ENCODE measurements at places on chromosomes 7 and 10.

GRCh38 chr7:52352013-52352981 lies 683.1 kb upstream of the POM121L12 start:
- no peak for DNase-seq

GRCh38 chr7:63925626-63926460 lies 72.8 kb upstream of the ZNF722 start:
- DNase-seq, result peak; percentile 90

DNA sequence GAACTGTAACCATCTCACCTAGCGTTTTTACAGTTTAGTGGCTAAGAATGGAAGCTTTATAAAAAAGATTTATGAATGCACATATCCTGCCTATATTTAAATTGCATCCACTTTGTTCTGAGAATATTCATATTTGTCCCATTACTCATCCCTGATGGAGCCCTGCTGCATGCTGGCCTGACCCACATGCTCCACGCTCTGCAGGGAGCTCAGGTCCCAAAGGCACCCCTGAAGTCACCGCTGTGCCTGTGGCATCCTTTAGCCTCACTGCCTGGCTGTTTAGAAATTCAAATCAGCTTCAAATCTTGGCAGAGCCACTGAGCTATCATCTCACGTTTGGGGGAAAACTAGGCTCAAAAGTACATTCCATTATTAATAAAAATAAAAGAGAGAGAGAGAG lies 24.4 kb downstream of the C10orf90 start:
- no peak for DNase-seq

- no peak for DNase-seq
Measured at GRCh38 chr7:111530356-111530668, 32.0 kb downstream of the IMMP2L start.

- no peak for DNase-seq
Measured at GRCh38 chr10:85318809-85319807, 990.7 kb downstream of the CCSER2 start.

GRCh38 chr10:22505911-22506685 lies 160.8 kb downstream of the SPAG6 start:
- DNase-seq, result peak; percentile 71

- DNase-seq, result no peak
Measured at GRCh38 chr10:31490858-31491504, 172.0 kb downstream of the ZEB1 start.

- no peak for DNase-seq
Measured at GRCh38 chr10:2244471-2244870, 507.1 kb upstream of the ADARB2 start.

DNA sequence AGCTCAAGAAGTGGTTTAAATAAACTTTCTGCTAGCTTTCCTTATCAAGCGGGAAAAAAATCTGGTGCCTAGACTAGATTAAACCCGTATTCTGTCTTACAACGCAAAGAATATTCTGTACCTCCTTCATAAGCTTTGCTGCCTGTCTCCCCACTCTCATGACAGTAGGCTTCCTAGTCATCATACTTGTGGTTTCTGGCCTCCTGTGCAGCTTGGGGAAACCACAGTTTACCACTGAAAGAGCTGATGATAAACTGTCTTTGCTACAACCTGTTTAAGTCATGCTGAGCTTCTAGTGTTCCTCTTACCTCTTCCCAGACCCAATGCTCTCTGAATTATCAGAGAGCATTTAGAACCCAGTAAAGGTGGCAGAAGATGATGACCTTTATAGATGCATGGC lies 55.0 kb downstream of the PODXL start:
- DNase-seq, result no peak

DNA sequence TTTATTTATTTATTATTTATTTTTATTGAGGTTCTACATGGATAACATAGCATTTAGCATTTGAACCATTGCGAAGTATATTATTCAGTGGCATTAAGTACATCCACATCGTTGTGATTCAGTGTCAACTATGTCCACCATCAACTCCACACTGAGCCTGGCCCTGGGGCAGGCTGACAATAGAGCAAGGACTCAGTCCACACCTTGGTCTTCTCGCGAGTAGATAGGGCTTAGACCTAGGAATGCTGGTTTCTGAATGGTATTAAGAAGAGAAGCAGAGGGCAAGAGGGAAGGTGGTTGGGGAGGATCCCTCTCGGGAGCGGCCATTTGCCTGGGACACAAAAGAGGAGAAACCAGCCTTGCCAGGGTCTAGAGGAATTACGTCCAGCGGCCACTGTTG lies 599.2 kb upstream of the MGMT start:
- no peak for DNase-seq

DNA sequence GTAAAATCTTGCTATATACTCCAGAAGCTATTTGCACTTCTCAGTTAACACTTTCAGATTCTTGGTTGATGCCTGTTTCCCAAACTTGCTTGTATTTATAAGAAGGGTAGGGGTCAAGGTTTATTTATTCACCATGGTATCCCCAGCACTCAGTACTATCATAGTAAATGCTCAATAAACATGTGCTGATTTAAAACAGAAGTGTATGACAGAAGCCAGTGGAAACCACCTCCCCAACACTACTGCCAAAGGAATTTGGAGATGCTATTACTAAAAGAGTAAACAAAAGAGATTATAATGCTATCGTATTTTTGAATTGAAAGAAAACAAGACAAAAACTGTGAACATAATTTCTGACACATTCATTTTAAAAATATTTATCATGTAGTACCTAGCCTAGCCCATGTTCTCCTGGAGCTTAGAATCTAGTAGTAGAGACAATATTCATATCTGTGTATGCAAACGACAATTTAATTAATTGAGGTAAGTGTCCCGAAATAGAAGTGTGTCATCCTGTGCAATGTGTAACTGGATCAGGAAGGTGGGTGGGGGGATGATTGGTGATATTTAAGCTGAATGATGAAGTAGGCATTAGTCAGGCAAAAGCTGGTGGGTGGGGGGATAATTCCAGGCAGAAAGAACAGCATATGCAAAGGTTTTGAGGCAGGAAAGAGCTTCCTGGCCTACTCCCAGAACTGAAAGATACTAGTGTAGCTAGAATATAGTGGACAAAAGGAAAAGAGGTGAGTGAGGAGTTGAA lies 77.5 kb downstream of the HGF start:
- no peak for DNase-seq

DNA sequence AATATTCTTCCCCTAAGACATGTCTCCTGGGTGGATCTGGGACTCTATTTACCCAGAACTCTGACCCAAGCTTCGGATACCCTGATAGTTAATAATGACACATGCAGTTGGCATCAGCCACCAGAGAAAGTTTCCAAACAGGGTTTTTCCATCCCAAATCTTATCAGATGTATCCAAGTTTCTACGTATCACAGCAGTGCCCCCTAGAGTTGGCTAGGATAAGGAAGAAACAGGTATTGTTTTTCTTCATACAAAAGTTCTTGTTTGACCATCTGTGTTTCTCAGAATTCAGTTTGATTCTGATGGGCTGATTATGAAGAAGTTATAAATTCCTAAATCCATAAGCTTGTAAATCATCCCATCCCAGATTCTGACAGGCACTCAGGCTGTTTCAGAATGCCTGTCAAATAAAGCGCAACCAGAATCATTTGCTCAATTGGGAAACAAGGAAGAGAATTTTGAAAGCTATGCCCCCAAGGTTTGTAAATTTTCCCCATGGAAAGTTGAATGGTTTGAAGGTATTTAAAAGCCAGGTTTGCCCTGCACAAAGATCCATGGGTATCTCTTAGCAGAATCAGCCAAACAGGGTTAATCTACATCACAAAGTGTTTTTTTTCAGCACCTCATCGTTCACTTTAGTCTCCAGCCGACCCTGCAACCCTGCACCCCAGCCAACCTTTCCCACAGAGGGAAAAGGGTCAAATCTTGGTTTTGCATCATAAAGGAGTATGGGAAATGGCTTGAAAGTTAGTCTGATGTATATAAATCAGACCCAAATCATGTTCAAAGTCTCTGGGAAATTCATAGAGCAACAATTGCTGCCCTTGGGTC lies 47.4 kb downstream of the NRAP start:
- no peak for DNase-seq

DNA sequence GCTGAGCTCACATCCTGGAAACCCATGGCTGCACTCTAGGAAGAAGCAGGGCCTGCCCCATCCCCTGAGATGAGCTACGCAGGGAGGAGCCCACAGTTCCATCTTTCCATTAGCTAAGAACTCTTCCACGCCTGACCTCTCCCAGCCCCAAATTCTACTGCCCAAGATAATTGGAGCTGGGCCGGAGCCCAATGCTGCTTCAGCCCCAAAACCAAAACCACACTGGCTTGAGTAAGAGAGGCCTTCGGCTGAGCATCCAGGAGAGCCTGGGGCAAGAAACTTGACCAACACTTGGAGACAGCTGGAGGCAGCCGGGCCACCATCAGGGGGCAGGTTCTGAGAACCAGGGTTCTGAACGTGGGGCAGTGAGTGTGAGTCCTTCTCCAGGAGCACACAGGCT lies 116.1 kb upstream of the ZMIZ1 start:
- DNase-seq, result no peak

DNA sequence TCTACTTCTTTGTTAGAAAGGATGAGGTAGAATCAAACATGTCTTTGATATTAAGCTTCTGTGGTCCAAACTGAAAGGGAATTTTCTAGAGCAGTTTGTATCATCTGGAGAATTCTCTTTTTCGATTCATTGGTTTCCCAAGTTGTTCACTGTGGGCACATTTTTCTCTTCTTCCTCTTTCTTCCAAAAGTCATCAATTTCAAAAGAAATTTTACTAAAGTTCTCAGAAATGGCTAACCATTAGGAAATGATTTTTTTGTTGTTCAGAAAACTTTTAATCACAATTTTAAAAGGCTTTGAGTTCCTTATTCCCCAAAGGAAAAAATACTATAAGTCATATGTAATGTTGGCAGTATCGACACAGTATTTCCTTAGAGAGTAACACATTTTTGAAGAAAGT lies 28.3 kb upstream of the CCDC6 start:
- no peak for DNase-seq

GRCh38 chr7:112462236-112462635 lies 12.0 kb downstream of the IFRD1 start:
- no peak for DNase-seq

DNA sequence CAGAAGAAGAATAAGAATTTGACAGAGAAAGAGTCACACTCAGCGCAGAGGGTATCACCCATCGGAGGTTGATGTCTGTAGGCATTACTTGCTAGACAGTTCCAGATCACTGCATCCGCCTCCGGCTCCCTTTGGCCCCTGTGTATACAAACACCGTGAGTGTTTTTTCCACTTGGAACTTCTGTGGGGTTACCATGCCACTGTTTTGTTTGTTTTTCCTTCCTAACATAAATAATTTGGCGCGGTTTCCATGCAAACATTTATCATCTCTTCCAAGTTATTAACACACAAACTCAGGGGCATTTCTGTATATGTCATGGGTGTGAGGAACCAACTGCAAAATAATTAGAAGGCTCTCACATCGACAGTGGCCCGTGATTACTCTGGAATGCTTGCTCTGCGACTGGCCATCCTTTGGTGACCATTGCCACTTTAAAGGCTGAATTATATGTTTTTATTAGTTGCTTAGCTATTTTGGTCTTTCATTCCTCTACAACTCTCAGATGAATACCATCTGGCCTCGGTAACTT lies 612.2 kb upstream of the MKI67 start:
- no peak for DNase-seq

GRCh38 chr10:5840314-5841307 lies 27.4 kb upstream of the GDI2 start:
- peak; percentile 76 for DNase-seq

DNA sequence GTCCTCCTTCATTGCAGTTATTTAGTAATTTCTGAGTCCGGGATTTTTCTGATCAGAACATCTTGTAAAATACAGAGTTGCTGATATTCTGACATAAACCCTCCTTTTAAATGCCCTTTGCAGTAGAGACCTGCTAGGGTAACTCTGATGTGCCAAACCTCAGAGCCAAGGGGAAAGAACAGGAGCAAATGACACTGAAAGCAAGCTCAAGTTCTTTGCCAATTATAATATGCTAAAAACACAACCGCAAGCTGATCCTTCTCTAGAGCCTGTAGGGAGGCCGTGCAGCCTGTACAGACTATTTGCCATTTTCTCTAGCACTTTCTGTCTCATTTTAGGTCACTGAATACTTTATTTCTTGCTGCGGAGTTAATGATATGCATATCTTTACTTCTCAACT lies 240.4 kb downstream of the CAMK1D start:
- no peak for DNase-seq

GRCh38 chr7:50956522-50957155 lies 173.9 kb upstream of the GRB10 start:
- DNase-seq, result no peak

- no peak for DNase-seq
Measured at GRCh38 chr7:29619848-29620555, 56.4 kb downstream of the PRR15 start.

- no peak for DNase-seq
Measured at GRCh38 chr10:63666836-63667383, 145.7 kb downstream of the REEP3 start.

DNA sequence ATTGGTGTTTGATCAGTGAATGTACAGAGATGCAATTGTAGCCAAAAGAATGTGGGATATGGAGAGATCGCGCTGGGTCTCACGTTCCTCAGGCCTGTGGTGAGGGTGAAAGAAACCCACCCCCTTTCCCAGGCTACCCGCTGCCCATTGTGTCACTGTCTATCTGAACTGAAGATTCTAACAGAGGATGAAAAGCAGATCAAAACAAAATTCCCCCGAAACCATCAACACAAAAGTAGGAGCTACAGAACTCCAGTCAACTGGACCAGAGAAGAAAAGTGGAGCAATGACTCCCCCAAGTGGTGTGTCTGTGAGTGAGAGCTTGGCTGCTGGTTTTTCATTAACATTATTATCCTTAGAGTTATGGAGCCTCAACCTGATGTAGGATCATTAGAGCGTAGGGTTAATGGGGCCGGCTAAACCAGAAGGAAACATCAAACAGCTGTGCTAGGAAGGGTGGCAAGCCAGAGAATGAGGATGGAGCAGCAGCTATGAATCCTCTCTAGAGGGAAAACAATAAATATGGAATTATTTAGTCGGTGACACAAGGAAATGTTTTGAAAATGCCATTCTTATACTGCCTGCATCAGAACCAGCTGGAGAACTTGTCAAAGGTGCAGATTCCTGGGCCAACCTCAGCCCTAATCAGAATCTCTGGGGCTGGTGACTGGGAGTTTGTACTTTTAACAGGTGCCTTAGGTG lies 38.3 kb downstream of the AKR1B1 start:
- peak; percentile 82 for DNase-seq

DNA sequence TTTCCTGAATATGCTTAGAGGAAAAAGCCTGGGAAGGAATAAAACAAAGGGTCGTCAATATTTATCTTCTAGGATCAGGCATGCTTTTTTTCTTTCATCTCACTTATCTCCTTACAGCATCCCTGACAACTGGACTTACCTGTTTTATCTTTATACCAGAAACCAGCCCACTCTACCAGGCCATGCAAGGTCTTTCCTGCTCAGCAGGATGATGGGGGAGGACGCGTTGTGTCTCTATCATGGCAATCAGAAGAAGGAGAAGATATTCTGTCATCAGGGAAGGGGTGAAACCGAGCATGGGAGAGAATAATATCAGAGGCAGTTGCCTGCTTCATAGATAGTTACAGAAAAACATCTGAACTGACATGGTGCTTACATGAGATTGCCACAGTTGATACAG lies 445.6 kb downstream of the DPP6 start:
- DNase-seq, result no peak

- no peak for DNase-seq
Measured at GRCh38 chr7:111266613-111267012, 175.7 kb downstream of the LRRN3 start.
